ENCODE measurements at places on chromosomes 7 and 10.
A peak's percentile ranks its signal among the peaks of the same experiment; 100 is the strongest.

GRCh38 chr7:123674399-123675180 is 18.9 kb downstream of the LMOD2 start:
- peaks cover 10% of the 10 kb centered on the region for H3K4me1 ChIP-seq
- no peaks in the 10 kb centered on the region for H3K27me3 ChIP-seq
- no peaks in the 10 kb centered on the region for H3K36me3 ChIP-seq
- no peak overlapping the region for H3K4me3 ChIP-seq

DNA sequence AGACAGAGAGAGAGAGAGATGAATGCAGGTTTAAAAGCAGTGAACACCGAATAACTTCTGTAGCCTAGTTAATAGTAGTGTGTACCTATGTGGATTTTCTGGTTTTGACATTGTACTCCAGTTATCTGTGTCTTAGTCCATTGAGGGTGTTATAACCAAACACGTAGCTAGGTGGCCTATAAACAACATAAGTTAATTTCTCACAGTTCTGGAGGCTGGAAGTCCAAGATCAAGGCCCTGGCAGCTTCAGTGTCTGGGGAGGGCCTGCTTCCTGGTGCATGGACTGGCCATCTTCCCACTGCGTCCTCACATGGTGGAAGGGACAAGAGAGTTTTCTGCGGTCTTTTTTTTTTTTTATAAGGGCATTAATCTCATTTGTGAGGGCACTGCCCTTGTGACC is 23.5 kb downstream of the AOC1 start:
- no peak for DNase-seq
- H3K4me3 ChIP-seq: no peak overlapping the region
- no peaks in the 10 kb centered on the region for H3K36me3 ChIP-seq
- H3K4me1 ChIP-seq: no peaks in the 10 kb centered on the region

- H3K4me3 ChIP-seq: no peak overlapping the region
- no peaks in the 10 kb centered on the region for H3K4me1 ChIP-seq
- no peaks in the 10 kb centered on the region for H3K36me3 ChIP-seq
- H3K27ac ChIP-seq: no peak overlapping the region
- DNase-seq: no peak
Observed at GRCh38 chr10:126392469-126392868, 4.2 kb upstream of the ADAM12 start.

DNA sequence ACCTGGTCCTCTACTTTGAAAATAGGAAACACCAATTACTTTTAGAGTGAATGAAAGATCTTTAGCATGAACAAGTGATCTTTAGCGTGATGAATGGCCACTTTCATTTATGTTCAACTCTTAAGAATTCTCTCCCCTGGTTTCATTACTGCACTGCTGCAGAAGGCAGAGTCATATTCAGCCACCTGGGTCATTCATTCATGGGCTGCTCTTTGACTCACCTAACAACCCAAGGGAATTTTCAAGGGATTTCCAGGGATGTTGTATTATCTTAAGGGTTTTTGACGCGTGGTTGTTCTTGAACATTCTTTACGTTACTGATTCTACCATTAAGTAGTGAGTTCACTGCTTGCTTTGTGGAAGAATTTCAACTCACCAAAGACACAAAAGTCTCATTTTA is 87.3 kb upstream of the STK17A start:
- no peaks in the 10 kb centered on the region for H3K4me1 ChIP-seq
- H3K4me3 ChIP-seq: no peak overlapping the region
- H3K27ac ChIP-seq: no peak overlapping the region

- no peak for DNase-seq
- no peaks in the 10 kb centered on the region for H3K27me3 ChIP-seq
- no peaks in the 10 kb centered on the region for H3K4me1 ChIP-seq
- H3K27ac ChIP-seq: no peak overlapping the region
- no peak overlapping the region for H3K4me3 ChIP-seq
Observed at GRCh38 chr7:32948202-32948601, 9.0 kb upstream of the FKBP9 start.

DNA sequence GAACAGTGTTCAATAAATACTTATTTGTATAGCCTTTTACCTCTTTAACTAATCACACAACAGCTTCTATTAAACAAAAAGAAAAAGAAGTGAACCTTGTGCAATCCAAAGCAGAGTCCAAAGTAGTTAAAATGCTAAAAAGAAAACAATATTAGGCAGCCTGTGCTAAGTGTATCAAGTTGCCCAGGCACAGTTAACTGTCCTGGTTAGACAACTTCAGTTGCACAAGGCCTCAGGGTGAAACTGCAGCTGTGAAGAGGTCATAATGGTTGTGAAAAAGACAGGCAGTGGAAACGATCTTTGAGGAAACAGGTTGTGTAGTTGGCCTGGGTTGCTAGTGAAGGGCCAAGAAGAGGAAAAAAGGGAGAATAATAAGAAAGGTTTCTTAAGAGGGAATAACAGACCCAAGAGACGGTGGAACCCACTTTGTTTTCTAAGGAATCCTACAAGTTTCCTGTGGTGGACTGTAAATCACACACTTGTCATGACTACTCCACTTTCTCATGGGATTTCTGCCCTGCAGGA is 6.0 kb upstream of the CROT start:
- no peaks in the 10 kb centered on the region for H3K36me3 ChIP-seq
- peak overlapping the region; percentile 44 for H3K27ac ChIP-seq
- H3K27me3 ChIP-seq: no peaks in the 10 kb centered on the region
- H3K4me1 ChIP-seq: peaks cover 14% of the 10 kb centered on the region
- no peak for DNase-seq
- H3K4me3 ChIP-seq: no peak overlapping the region

GRCh38 chr7:27944643-27945042 is 204.7 kb downstream of the TAX1BP1 start:
- H3K4me1 ChIP-seq: no peaks in the 10 kb centered on the region
- no peaks in the 10 kb centered on the region for H3K27me3 ChIP-seq
- no peak overlapping the region for H3K4me3 ChIP-seq
- H3K27ac ChIP-seq: no peak overlapping the region

DNA sequence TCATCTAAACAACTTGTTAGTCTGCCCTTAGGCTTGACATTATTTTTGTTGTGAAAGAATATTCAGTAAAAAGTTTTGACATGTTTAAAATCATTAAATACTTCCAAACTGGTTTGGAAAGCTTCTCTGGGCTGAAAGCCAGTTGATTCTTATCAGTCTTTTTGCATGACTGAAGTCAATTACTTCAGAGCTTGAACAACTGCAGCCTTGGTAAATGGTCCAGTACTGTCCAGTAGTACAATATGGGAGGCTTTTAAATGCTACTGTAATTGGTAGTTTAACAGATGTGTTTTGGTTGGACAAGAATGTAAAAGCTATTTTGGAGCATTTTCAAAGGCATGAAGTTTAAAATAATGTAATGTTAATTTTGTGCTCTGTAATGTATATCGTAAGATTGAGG is 103.4 kb downstream of the SDK1 start:
- no peaks in the 10 kb centered on the region for H3K36me3 ChIP-seq
- H3K27ac ChIP-seq: no peak overlapping the region
- DNase-seq: peak; percentile 26
- no peaks in the 10 kb centered on the region for H3K27me3 ChIP-seq
- no peak overlapping the region for H3K4me3 ChIP-seq
- H3K4me1 ChIP-seq: peaks cover 5% of the 10 kb centered on the region

- H3K4me1 ChIP-seq: no peaks in the 10 kb centered on the region
- H3K36me3 ChIP-seq: no peaks in the 10 kb centered on the region
- no peaks in the 10 kb centered on the region for H3K27me3 ChIP-seq
- no peak overlapping the region for H3K27ac ChIP-seq
Observed at GRCh38 chr7:35969066-35969465, 168.2 kb downstream of the SEPTIN7 start.

DNA sequence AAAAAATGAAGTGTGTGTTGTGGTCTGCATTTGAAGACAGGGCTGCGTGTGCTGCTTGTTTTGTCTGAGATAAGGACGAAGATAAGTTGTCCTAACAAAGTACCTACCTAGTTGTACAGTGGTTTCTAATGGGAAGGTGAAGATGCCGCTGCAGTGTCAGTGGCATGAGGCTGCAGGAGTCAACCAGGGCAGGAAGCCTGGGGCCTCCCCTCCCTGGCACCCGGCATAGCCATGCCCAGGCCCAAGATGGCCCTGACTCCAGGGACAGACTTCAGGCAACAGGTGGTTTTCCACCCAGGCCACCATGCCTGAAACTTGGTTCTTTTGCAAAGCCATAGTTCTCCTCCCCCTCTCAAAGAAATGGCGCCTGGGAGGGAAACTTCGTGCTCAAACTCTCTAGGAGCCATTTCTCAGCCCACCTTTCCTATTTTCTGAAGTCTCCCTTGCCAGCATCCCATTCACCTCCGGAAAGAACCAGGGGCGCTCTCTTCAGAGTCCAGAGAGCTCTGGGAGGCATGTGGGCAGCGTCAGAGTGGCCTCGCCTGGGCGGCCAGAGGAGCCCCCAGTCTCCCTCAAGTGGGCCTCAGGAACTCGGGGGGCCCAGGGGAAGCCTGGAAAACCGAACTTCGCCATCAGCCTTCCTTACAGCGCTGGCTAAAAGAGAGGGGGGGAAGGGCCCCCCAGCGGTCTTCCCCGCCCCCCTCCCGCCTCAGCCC is 2.1 kb upstream of the KAT6B start:
- peak; percentile 49 for DNase-seq
- peaks cover 36% of the 10 kb centered on the region for H3K4me1 ChIP-seq
- H3K27me3 ChIP-seq: no peaks in the 10 kb centered on the region
- peak overlapping the region; percentile 93 for H3K27ac ChIP-seq
- peak overlapping the region; percentile 86 for H3K4me3 ChIP-seq

- H3K27me3 ChIP-seq: no peaks in the 10 kb centered on the region
- no peaks in the 10 kb centered on the region for H3K36me3 ChIP-seq
- DNase-seq: peak; percentile 51
Observed at GRCh38 chr10:72322280-72323058, 32.2 kb downstream of the DNAJB12 start.

GRCh38 chr7:41336981-41337380 is 365.9 kb downstream of the INHBA start:
- no peak overlapping the region for H3K27ac ChIP-seq
- H3K36me3 ChIP-seq: no peaks in the 10 kb centered on the region
- H3K4me3 ChIP-seq: no peak overlapping the region
- no peaks in the 10 kb centered on the region for H3K27me3 ChIP-seq
- no peak for DNase-seq

DNA sequence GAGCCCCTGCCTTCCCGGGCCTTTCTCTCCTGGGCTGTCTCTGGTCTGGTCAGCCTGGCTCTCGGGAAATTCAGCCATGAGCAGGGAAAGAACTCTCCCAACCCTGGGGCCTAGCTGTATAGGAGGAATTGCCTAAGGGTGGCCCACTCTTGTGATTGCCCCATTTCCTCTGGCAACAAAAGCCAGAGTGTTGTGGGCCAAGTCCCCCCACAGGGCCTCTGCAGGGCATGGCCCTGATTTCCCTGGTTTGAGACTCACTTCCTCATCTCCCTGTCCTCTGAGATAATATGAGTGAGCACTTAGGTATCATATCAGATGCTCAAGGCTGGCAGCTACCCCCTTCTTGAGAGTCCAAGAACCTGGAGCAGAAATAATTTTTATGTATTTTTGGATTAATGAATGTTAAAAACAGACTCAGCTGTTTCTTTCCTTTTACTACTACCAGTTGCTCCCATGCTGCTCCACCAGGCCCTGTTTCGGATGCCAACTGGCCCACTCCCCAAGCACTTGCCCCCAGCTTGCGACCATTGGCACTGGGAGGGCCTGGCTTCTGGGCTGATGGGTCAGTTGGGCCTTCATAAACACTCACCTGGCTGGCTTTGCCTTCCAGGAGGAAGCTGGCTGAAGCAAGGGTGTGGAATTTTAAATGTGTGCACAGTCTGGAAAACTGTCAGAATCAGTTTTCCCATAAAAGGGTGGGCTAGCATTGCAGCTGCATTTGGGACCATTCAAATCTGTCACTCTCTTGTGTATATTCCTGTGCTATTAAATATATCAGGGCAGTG is 11.4 kb downstream of the IRF5 start:
- no peak overlapping the region for H3K27ac ChIP-seq
- DNase-seq: no peak
- H3K36me3 ChIP-seq: no peaks in the 10 kb centered on the region
- no peaks in the 10 kb centered on the region for H3K4me1 ChIP-seq
- no peak overlapping the region for H3K4me3 ChIP-seq
- H3K27me3 ChIP-seq: no peaks in the 10 kb centered on the region

- DNase-seq: no peak
- no peaks in the 10 kb centered on the region for H3K4me1 ChIP-seq
- H3K36me3 ChIP-seq: no peaks in the 10 kb centered on the region
- no peak overlapping the region for H3K4me3 ChIP-seq
Observed at GRCh38 chr7:99248391-99249095, 24.1 kb upstream of the MYH16 start.

DNA sequence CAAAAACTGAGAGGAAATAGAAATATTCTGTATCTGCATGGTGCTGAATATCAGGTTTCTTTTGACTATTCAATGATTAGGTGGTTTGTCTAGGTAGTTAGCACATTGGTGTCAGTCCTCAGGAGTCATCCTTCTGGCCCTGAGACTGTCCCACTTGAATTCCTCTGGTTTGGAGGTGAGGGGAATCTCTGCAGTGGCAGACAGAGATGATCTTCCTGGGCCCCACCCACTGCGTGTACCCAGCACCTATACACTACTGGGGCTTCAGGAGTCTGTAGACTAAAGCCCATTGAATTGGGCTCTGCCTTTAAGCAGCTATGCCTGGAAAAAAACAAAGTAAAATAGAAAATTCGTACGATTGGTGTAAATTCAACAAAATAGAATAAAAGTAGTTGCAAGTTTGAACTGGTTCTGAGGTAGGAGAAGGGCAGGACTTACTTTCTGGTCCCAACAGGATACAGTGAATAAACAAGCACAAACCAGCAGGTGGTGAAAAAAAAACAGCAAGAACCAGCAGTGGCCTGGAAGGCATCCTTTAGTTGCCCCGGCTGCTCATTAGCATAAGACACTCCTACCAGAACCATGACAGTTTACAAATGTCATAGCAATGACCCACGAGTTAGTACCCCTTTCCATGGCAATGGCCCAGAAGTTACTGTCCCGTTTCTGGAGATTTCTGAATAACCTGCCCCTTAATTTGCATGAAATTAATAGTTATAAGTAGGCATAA is 1.7 kb downstream of the LIPM start:
- H3K27me3 ChIP-seq: no peaks in the 10 kb centered on the region
- no peaks in the 10 kb centered on the region for H3K36me3 ChIP-seq
- no peaks in the 10 kb centered on the region for H3K4me1 ChIP-seq
- no peak for DNase-seq
- H3K4me3 ChIP-seq: no peak overlapping the region

DNA sequence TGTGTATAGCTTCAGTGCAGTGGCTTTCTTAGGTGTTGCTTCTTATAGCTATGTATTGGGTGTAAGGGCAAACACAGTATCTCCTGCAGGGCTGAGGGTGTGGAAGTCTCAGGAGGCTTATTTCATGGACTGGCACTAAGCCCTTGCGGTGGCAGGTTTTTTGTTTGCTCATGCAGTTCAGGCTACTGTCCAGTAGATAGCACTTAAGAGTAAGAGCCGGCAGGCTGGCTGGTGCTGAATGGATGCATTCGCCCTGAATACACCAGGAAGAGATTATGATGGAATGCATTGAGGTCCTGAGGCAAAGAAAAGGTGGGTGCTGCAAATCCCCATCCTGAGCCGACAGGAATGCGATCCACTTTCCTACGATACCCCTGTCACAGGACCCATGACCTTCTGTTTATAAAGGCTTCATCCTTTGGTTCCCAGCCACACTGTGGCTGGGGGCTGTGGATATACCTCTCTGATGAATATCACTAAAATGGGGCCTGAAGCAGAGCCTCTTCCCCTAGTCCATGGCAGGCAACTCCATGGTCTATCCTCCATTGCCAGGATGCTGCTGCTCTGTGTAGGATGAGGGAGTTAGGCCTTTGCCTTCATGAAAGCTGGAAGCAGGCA is 44.9 kb downstream of the ANXA8 start:
- H3K4me3 ChIP-seq: no peak overlapping the region
- H3K27ac ChIP-seq: no peak overlapping the region
- H3K36me3 ChIP-seq: no peaks in the 10 kb centered on the region
- peak; percentile 87 for DNase-seq

Data from hepatocyte (in vitro differentiated cells).